Sigmoid colon (tissue), 7 donors: ENCODE measurements at places on chromosomes 5 and 9. TPM values are rescaled to one million over a fixed set of nuclear protein-coding genes. Genes with fewer than 3 reads are reported as not detected.

The PPP2CA gene
- polyA plus RNA-seq, result 48.6 TPM

The CXXC5 gene
- 15.7 TPM for polyA plus RNA-seq

The OR1J2 gene
- not detected for polyA plus RNA-seq

The HTR1A gene
- polyA plus RNA-seq, result not detected

DNA sequence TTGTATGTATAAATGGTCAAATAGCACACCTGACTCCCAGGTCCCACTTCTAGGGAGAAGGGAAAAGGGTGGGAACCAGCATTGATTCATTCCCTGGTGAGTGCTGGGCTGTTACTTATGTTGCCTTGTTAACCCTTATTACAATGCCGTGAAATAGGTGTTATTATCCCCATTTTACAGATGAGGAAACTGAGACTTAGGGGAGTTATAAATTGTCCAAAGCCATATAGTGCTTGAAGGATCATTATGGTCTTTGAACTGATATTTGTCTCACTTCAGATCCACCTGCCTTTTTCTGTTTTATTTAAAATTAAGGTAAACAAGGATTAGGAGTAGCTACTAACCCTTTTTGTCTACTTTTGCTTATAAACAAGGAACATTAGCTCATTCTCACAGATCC lies 16.5 kb downstream of the TMEM268 start:
- DNase-seq, result no peak

GRCh38 chr9:81685763-81686613 lies 3.4 kb downstream of the TLE1 start:
- no peak for DNase-seq
